Hematopoietic multipotent progenitor cell treated with erythropoietin and hydrocortisone succinate and interleukin-3 and kit ligand, for 15 days (in vitro differentiated cells): ENCODE measurements at places on chromosomes 1 and 21.

GRCh38 chr1:111864862-111865261 is 109.2 kb downstream of the DDX20 start:
- DNase-seq = no peak

DNA sequence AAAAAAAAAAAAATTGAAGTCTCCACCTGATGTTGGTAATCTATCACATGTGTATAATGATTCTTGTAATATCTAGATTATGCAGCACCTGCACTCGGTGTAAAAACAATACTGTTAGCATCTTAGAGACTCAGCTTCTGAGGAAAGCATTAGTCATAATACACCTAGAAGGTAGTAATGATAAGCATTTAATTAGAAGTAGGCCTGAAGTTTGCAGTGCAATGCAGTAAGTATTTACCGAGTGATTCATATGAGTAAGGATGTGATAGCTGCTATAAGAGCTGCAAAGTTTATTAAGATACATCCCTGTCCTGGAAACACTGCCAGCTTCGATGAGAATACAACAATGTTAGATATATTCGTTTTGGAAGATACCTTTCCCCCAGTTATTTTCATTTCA is 196.4 kb downstream of the GREM2 start:
- DNase-seq = no peak

DNA sequence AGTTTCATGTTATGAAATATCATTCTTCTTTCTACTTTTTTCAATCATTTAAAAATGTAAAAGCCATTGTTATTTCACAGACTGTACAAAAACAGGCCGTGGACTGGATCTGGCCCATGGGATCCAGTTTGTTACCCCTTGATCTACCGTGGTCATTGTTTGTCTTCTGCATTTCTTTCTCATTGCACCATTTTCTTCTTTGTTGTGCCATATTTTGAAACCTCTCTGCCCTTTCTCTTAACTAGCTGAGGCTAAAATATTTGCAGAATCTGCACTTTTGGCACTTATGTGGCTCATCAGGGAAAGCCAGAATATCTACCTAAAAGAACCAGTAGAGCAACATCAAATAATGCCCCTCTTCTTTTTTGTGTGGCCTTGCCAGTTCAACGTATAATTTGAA is 50.5 kb downstream of the DNAJC6 start:
- no peak for DNase-seq

GRCh38 chr1:117815926-117816325 is 113.5 kb downstream of the GDAP2 start:
- no peak for DNase-seq

GRCh38 chr1:107964336-107965109 is 457 bp downstream of the VAV3 start:
- DNase-seq = no peak

DNA sequence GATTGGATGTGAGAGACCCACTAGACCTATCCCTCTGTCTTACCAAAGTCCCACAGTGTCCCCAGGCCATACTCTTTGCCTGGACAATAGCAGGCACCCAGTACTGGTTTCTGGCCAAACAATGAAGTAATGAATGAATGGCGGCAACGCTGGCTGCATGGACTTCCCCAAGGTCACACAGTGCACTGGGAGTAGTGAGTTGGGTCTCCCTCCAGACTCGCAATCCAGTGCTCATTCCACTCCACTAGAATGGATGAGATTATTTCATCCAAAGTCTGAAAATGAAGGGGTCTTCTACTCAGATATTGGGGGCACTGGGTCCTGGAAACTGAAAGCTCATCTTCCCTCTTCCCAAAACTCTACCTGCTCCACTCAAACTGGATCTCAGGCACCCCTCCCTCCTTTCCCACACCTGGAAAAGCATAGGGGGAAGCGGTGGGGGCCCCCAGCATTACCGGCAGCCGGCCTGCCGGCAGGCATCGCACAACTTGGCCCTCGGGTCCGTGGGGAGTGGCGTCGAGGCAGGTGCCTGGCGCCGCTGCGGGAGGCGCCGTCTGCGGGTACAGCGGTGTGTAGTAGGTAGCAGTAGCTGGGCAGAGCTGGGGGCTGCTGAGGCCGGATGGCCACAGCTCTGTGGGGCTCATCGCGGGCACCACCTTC is 816 bp downstream of the E2F2 start:
- peak; percentile 58 for DNase-seq

DNA sequence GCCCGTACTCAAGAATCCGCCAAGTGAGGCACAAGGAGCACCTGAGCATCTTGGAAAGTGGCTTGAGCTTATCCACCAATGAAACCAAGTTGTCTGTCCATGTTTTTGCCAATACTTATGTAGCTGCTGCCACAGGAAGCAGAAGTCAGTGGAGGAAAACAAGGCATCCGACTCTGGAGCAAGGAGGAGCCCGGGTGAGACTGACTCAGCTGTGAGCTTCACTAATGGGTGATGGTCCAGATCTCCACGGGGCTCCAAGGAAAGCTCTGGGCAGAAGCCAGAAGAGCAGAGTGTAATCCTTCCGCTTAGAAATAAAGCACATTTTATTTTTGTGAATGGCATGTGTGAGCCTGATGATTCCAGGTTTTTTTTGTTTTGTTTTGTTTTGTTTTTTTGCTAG is 12.3 kb upstream of the SSR2 start:
- DNase-seq = no peak

GRCh38 chr1:72296501-72296900 is 14.2 kb upstream of the NEGR1 start:
- DNase-seq = no peak
